Stimulated activated CD4-positive, alpha-beta T cell treated with anti-CD3 and anti-CD28 coated beads, Interleukin-1b, Interleukin-23, amount 100 ng/mL, for 48 hours (primary cell): ENCODE measurements at places on chromosomes 1 and 21.

GRCh38 chr1:247638781-247639180, 33.4 kb downstream of the OR2G3 start:
- DNase-seq: no peak

- no peak for DNase-seq
Observed at GRCh38 chr1:62029704-62030103, 164.9 kb upstream of the L1TD1 start.

- DNase-seq: no peak
Observed at GRCh38 chr21:33682992-33683627, 40.8 kb downstream of the ITSN1 start.

- DNase-seq: no peak
Observed at GRCh38 chr1:158290321-158290844, 660 bp downstream of the CD1C start.

- DNase-seq: no peak
Observed at GRCh38 chr1:3623441-3624199, 1.2 kb upstream of the TPRG1L start.

DNA sequence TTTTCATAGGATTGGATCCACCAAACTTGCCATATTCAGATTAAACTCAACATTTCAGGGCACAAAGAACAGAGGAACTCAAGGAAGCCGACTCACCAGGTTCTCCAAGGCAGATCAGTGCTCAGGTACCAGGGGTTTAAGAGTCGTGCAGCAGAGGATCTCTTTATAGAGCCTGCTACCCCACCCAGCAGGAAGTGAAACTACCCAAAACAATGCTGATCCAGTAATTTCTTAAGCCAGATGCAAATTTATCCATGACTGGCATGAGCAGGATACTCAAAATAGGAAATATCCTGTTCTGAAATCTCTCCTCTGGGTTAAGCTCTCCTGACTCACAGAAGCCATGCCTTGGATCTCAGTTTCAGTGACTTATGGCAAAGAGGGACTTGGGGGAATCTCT, at the start of gene SPRR2A:
TSS of gene SPRR2A (minus strand) at position 138 of the 400 bp plus-strand sequence. CDS start 777 bp downstream, outside the sequence.
- DNase-seq: no peak

DNA sequence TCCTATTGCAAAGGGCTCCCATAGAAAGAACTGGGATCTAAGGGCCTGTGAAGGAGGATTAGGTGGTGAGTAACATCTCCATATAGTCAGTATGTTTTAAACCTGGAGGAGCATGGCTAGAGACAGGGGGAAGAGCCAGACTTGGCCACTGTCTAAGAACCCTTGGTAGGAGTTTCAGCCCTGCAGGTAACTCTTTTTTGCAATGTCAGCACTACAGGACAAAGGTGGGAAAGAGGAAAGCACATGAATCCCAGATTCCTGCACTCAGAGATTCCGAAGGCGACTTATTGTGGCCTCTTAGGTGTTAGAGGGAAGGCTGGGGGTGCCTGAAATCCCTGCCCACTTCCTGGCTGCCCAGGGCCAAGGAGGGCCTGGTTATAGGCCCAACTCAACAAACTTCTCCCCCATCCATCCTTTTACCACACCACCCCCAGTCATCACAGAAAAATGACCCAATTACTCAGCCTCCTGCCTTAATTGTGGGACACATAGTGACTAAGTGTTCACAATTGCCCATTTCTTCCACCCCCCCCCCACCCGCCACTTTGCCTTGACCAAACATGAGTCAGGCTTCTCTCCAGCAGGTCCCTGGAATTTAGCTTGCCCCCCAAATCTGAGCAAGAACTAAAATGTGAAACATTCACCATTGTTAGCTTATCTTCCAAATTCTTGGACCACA, 1.9 kb upstream of the NTNG1 start:
- no peak for DNase-seq

GRCh38 chr1:117167402-117167801, 43.3 kb downstream of the VTCN1 start:
- DNase-seq: no peak

- no peak for DNase-seq
Observed at GRCh38 chr1:107149946-107150345, 9.1 kb downstream of the NTNG1 start.

- no peak for DNase-seq
Observed at GRCh38 chr1:7721940-7722669, 49.0 kb upstream of the VAMP3 start.

DNA sequence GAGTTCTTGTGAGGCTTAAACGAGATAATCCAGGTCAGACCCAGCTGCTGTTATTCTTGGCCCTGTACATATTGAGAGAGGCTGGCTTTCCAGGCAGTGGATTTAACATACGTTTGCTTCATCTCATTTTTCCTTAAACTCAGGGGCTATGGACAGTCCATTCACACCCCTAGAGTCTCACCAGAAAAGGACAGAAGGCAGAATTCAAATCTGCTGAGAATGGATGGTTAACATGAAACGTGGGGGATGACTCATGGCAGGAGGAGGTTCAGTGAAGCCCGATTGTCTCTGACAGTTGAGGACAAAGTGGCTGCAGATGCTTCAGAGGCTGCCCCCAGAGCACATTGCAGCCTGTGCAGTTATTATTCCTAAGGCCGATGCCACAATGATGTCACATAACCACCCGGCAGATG, 39.5 kb downstream of the TGFB2 start:
- no peak for DNase-seq

DNA sequence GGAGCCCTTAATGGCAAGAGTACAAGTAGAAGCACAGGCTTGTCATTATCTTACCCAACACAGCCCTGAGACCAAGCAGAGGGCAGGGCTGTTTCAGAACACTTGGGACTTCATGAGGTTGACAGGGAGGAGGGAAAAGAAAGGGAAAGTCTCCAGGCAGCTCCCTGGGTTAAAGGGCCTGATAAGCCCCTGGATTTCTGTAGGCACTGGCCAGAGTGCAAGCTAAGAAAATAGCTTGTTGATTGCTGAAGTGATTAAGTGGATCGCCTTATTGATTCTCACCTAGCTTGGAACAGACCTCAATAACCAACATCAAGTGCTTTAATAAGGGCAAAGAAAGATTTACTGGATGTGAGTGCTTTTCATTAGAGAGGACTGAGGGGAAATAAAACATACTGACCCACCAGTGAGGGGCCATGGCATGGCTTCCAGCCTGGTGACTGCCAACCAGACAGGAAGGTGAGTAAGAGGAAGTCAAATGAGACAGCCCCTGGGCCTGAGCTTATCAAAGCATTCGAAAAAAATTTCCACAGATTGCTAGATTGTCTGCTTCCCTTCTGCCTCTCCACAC, 121.4 kb upstream of the NFIA start:
- no peak for DNase-seq

- no peak for DNase-seq
Observed at GRCh38 chr1:37169241-37169640, 134.9 kb upstream of the GRIK3 start.

DNA sequence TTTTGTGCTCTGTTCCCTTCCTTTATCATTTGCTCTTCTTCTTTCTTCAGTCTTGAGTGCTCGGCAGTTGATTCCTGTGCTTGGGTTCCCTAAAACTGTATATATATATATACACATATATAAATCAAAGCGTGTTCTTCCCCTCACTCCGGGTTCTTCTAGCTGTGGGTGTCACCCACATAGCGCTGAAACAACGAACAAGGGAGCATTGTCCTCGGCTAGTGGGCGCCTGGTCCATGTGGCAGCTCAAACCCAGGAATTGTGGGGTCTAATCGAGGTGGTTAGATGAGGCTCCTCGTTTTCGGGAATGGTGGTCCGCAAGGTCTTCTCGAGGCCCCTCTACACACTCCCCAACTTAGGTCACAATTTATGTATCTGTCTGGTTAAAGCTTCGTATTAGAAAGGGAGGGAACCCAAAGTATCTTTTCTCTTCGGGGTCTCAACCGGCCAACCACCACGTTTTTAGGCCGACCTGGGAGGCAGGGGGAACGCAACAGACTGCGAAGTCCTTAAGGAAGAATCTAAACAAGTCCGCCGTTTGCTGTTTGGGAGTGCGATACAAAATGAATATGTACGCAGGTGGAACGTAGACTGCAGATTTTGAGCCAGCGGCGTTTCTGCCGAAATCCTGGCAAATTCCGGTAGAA, 504 bp upstream of the SDHC start:
- no peak for DNase-seq

DNA sequence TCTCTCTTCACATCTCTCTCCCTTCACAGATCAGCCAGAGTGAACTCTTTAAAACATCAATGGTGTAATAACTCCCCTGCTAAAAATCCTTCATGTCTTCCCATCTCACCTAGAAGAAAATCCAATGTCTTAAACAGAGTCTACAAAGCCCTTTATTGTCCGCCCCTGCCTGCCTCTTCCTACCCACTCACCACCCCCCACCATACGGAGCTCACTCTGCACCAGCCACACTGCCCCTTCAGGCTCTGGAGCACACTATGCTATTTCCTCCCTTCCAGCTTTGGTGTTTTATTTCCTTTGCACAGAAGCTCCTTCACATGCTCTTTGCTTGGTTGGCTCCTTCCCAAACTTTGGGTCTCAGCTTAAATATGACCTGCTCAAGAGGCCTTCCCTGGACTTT, 10.2 kb downstream of the CAMK1G start:
- DNase-seq: no peak
